ENCODE measurements at places on chromosomes 3 and 15.
A peak's percentile ranks its signal among the peaks of the same experiment; 100 is the strongest.

- DNase-seq = no peak
Measured at GRCh38 chr3:65251375-65251774, 563.6 kb upstream of the ADAMTS9 start.

DNA sequence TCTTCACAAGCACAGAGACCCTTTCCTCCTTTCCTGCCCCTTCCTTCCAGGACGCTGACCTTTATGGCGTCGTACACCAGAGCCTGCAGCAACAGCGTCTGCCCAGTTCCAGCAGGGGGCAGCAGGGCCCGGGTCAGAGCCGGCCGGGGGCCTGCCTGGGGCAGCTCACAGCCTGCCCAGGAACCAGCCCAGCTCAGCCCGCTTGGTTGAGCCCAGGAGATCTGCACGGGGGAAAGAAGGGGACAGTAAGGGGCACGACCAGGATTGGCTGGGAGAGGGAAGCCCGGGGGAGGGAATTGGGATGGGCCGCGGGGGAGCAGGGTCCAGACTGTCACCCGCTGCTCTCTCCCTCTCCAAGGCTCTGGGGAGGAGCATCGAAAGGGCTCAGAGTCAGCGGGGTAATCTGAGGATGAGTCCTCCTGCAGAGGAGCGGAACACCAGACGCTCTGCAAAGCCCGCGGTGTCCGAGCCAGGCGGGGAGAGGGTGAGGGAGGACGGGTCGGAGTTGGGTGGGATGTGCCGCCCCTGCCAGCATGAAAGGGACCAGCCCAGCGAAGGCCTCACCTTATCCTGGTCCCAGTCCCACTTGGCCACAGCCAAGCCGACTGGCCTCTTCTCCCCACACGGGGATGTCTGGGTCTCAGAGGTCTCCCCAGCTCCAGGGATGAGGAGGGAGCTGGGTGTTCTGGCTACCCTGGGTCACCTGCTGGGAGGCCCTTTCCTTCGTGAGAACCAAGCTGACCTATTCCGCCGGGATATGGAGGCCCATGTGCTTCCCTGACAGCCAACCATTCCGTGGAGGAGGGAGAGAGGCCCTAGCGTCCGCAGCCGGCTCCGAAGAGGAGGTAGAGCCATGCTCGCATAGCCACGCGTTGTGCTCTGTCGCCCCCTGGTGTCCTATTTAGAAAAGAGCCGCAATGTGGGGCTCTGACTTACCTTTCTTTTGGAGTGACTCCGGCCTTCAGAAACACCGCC, 7.4 kb upstream of the IGDCC3 start:
- DNase-seq = peak; percentile 89

DNA sequence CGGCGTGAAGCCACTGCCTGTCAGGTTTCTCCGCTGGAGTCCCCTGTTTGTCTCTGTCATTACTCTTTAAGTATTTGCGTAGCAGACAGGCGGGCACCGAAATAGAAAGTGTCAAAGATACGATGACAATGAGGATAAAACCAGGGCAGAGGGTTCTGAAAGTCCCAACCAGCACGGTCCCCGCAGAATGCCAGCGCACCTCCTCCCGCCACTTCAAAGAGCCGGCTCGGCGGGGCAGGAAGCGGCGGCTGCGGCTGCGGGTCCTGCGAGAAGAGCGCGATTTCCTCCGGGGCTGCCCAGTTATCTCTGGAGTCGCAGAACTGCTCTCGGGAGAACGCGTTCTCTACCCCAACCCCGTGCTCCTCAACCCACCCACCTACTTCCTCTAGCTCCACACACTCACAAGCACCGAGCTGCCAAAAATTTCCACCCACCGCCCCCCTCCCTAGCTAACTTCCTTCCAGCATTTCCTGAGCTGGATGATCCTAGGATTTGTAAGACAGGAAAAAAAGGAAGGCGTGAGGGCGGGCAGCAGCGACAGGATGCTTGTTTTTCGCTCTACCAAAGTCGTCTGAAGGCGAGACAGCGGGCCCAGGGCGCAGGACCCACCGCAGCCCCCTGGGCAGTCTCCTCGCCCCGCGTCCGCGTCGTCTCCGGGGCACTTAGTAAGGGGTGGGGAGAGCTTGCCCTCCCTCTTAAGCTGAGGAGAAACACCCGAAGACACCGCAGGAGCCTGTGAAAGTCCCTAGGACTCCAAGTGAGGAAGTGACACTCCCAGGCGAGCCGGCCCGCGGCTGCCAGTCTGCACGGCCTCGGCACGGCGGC, at the start of gene ARHGAP31:
Gene ARHGAP31 (plus strand): TSS at position 513 of the 825 bp plus-strand sequence. CDS start 522 bp downstream, outside the sequence.
- DNase-seq = peak; percentile 60

DNA sequence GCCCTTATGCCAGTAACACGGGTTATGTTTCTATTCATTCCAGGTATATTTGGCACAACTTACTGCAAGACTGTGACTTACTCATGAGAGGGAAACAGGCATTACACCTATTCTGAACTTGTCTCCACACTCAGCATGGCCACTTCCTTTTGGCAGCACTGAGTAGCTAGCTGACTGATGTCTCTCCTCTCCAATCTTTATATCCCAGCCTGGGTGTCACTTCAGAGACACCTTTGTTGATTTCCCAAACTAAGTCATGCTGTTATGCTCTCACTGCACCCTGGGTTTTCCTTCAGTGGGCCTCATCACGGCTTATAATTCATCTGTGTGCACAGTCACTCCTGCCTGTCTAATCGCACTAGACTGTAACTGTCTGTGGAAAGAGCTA, 114.8 kb downstream of the MYLK start:
- no peak for DNase-seq

GRCh38 chr3:177464392-177465256, 267.3 kb upstream of the TBL1XR1 start:
- no peak for DNase-seq

- peak; percentile 22 for DNase-seq
Measured at GRCh38 chr15:48641416-48641815, 4.1 kb downstream of the FBN1 start.

DNA sequence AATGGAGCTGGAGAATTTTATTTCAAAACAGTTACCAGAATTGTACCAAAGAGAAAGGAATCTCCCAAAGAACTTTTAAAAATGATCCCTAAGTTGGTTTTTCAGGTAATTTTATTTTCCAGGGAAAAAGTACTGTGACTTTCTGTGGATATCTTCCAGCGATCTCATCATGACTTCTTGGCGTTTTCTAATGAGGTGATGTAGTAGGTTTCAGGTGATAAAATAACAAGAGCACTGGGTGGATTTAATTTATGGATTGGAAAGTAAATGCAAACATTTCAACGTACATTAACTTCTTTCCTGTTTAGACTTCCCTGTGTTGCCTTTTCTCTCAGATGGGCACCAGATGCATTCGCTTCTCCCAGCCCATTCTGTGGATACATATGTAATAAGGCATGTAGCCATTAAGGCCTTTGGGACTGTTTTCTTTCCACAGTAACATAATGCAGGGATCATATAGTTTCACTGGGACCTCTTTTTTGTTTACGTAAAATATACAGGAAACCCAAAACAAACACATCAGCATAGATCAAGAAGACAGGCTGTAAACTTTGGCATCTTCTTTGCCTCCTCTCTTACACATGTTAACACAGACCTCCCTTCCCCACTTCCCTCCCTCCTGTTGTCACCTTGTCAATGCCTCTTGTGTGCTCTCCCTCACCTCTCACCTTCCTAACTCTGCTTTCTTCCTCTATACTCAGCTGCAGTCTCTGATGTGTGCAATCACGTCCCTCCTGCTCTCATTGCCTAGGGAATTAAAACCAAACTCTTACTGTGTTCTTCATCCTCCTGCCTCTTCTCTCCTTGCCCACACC, 13.0 kb downstream of the PHLDB2 start:
- DNase-seq = no peak

DNA sequence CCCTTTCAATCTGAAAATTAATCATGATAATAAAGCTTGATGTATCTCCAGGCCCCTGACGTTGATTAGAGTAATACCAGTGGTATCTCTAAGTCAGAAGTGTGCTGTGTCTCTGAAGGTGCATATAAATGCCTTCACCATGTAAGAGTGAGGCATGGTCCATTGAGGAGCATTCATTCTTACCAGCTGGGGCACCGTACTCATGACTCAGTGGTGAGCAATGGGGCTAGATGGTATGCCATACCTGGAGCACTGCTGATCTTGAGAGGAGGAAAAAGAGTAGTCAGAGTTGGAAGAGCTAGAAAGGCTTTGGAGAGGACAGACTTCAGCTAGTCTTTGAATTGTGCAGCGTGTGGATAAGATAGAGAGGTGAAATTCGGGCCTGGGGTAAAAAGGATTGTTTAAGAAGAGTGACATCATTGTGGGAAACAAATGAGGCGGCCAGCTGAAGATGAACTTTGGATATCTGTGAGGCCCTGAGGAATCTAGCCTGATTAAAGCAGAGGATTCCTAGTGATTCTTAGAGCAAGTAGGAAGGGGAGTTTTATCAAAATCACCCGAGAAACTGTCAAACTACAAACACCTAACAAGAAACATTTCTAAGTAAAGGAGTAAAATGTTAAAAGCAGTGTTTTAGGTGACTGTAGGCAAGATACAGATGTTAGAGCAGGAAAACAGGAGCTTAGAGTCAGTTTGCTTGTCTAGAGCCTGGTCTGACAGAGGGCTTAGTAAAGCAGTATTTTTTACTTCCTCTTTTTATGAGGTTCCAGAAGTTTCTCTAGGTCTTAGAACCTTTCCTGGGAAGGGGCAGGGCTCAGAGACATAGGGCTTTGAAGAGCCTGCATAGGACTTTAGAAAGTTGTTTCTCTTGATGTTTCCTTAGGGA, 13.6 kb downstream of the TMOD3 start:
- DNase-seq = no peak

- no peak for DNase-seq
Measured at GRCh38 chr15:49831206-49831965, 210.5 kb downstream of the DTWD1 start.

GRCh38 chr3:132854856-132855535, 132.8 kb upstream of the NPHP3 start:
- DNase-seq = peak; percentile 19

- DNase-seq = peak; percentile 78
Measured at GRCh38 chr15:73704869-73705645, 20.9 kb downstream of the CD276 start.
